ENCODE measurements at places on chromosomes 13 and 19.

DNA sequence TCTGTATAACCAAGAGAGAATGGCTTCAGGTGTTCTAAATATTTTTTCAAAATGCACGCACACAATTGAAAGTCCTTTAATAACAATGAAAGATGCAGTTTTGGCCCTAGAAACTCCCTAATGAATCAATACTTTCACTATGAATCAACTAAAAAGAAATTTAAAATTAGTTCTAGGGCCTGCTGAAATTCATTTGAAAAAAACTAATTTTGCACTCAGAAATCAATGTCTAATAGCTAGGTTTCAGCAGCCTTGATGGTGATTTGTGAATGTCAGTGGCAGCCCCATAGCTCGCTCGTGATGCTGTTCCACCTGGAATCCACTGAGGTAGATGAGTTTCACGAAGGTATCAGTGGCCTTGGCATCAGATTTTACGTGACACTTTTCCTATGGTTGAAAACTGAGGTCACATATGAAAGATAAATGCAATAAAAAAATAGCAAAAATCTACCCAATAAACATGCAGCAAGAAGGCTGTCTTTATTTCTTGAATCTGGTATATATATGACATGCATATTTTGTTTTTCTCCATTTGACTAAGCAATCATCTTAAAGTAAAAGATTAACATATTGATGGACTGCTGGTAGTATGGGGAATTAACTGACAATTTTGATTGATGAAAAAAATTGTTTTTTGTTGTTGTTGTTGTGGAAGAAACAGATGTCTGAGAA is 141.0 kb downstream of the AKAP11 start:
- no peak for DNase-seq

DNA sequence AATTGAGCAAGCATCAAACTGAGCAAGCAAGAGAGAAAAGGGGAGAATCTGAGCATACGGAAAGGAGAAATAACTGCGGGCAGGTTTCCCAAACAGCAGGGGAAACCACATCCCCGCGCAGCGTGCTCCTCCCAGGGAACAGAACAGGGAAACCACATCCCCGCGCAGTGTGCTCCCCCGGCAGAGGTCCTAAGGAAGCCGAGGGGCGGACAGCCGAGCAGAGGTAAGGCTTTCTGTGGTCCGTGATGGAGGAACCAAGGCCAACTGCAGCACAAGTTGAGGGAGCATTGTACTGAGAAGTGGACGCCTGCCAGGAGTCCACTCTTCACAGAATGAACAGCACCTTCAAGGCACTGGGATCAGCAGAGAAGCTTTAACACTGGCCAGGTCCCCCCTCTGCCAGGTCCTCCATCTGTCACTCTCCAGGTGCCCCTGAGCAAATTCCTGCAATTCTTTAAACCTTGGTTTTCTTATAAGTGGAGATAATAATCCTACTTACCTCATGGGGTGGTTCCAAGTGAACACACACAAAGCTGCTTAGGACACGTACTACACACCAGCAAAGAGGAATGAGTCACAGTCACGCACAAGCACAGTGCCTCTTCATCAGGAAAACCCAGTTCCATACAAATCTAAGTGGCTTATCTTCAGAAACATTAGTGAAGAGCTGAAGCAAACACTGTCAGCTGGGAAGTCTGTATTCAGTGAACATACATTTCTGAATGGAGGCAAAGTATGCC is 23.0 kb upstream of the LAMP1 start:
- peak; percentile 82 for DNase-seq

DNA sequence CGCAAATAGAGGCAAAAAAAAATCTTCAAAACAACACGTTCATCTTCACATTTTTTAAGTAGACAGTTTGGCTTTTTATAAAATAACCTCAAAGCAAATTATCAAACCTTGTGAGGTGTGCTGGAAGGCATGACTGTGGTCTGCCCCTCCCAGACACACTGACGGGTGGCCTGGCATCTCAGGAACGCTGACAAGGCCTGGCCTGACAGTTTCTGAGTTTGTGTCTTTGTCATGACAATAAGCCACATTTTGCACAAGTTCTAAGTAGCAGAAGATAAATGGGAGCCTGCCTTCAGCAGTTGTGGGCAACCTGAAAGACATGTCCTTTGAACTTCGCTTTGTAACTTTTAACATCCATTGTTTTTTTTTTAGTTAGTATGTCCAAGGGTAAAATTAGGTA is 38.5 kb downstream of the SOX21 start:
- no peak for DNase-seq

DNA sequence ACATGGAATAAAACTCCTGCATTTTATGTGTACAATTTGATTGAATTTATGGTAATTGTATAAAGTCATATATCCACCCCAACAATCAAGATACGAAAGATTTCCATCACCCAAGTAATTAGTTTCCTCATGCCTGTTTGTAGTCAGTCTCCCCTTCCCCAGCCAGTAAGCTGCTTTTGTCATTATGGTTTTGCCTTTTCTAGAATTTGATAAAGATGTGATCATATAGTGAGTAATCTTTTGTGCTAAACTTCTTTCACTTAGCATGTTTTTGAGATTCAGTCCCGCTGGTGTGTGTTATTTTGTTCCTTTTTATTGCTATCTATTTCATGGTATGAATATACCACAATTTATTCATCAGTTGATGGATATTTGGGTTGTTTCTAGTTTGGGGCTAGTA is 16.0 kb downstream of the ITM2B start:
- no peak for DNase-seq

DNA sequence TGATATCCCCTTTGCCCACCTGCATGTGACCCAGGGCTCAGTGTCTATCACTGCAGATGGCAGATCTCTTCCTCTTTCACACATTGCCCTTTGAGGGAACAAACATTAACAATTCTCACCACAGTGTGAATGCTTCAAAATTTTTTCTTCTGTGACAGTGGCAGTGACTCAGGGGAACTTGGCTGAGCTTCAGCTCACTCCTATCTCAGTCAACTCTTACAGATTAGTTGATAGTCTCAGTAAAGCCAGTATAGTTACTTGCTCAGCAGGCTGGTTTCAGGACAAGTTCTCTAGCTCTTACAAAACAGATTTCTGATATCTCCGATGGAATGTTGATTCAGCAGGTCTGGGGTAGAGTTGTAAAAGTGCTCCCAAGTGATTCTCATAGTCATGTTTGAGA is 166.9 kb downstream of the DLEU7 start:
- no peak for DNase-seq

GRCh38 chr13:26051231-26051656 is 572 bp downstream of the SHISA2 start:
- DNase-seq, result peak; percentile 44

DNA sequence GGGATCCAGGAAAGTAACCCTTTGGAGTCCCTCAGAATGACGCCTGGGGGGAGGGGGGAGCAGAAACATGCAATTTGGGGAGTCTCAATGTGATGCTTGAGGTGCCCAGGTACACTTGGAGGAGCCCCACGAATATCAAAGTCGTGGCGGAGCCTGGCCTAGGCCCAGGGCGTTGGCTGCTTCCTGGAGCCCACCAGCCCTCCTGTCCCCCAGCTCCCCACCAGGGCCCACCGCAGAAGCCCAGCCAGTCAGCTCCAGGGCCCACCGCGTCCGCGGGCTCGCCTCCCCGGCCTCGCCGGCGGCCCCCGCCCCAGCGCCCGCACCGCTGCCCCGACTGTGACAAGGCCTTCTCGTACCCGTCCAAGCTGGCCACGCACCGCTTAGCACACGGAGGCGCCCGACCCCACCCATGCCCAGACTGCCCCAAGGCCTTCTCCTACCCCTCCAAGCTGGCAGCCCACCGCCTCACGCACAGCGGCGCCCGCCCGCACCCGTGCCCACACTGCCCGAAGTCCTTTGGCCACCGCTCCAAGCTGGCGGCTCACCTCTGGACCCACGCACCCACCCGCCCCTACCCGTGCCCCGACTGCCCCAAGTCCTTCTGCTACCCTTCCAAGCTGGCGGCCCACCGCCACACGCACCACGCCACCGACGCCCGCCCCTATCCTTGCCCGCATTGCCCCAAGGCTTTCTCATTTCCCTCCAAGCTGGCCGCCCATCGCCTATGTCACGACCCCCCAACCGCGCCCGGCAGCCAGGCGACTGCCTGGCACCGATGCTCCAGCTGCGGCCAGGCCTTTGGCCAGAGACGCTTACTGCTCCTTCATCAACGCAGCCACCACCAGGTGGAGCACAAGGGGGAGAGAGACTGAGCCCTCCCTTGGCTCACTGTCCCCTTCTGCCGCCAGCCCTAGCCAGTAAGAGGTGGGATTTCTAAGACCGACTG is 2.1 kb downstream of the ZNF575 start:
- DNase-seq, result no peak

- no peak for DNase-seq
These were observed 20.3 kb upstream of the RFC3 start for GRCh38 chr13:33797622-33798021.

- DNase-seq, result no peak
These were observed 31.0 kb downstream of the CAPN12 start for GRCh38 chr19:38713227-38713649.

DNA sequence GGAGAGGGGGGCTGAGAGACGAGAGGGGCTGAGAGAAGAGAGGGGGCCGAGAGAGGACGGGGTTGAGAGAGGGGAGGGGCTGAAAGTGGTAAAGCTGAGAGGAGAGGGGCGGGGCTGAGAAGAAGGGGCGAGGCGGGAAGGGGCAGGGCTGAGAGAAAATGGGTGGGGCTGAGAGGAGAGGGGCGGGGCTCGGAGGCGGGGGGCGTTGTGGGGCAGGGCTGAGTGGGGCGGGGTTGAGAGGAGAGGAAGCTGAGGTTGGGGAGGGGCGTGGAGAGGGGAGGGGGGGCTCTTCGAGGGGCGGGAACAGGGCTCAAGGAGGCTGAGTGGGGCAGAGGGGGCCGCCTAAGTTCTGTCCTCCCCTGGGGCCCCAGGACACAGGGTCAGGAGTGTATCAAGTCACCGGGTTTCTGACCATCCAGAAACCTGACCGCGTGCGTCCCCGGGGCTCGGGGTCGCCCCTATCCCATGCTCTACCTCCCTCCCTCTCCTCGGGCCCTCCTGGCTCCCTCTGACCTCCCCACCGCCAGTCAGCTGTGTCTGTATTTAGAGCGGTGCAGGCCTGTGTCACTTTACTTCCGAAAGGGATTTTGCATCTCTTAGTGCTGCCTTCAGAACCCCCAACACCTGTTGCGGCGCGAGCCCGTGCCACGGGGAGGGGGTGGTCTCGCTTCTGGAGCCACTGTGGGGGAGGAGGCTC is 38.6 kb upstream of the SEMA6B start:
- peak; percentile 41 for DNase-seq

GRCh38 chr19:37876032-37876431 is 30.4 kb downstream of the WDR87 start:
- DNase-seq, result no peak

- no peak for DNase-seq
These were observed 103.3 kb upstream of the ZNF507 start for GRCh38 chr19:32241932-32242710.

DNA sequence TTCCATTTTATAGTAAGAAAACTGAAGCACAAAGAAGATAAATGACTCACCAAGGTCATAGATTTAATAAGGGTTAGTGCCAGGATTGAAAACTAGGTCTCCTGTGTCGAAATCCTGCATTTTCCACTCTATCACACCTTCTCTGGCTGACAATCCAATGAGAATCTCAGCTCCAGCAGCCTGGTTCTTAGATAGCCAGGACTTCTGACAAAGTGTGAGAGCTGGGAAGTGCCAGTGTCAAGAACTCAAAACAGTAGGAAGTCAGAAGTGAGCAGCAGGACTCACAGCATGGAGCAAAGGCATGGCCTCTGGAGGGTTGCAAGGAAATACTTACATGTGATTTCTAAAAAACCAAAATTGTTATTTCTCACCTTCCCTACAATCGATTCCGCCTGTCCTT is 24.3 kb downstream of the KCTD12 start:
- DNase-seq, result no peak

DNA sequence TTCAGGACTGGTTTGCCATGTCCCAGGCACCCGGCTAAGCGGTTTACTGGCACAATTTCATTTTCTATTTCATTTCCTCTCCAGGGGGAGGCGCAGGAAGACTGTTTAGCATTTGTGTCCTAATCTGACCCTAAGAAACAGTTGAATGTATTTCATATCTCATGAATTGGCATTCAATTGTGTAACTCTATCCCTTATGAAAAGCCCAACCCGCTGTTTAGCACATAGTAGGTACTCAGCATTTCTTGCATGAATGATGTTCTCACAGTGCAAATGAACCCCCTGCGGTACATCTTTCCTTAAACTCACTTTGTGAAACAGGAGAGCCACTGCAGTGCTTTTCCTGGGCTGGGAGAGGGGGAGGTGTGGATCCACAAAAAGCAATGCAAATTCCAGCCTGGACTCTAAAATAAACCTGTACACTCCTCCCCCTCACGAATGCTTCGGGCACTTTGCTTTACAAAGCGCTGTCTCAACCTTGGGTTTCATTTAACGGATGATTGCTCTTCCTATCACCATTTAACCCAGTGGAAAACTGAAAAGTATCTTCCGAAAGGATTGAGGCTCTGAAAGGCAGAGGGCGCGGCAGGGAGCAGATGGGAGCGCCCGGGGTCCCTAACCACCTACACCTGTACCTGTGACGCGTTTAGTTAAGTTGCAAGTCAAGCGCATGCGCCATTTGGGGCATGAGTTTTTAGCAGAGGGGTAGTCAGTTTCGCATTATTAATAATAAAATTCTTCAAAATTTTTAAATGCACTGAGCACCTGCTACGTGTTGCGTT is 1.2 kb upstream of the EEF2 start:
- DNase-seq, result peak; percentile 93

DNA sequence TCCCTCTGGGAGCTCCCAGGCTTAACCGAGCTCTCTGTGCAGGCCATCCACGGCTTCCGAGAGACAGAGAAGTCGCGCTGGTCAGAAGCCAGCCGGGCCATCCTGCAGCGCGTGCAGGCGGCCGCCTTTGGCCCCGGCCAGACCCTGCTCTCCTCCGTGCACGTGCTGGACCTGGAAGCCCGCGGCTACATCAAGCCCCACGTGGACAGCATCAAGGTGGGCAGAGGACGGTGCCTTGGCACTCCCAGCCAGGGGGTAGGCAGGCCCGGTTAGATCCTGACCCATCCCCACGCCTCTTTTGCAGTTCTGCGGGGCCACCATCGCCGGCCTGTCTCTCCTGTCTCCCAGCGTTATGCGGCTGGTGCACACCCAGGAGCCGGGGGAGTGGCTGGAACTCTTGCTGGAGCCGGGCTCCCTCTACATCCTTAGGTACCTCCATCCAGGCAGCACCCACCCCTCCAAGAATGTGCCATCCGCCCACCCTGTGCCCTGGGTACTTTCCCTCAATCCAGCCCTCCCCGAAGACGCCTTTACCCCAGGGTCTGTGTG is 1.5 kb downstream of the PSPN start:
- no peak for DNase-seq

- no peak for DNase-seq
These were observed 34.3 kb downstream of the ZNRF4 start for GRCh38 chr19:5489551-5489950.
